Fibroblast of lung (primary cell): ENCODE measurements at places on chromosomes 6 and 20. TPM values are rescaled to one million over a fixed set of nuclear protein-coding genes. Genes with fewer than 3 reads are reported as not detected.
A peak's percentile ranks its signal among the peaks of the same experiment; 100 is the strongest.

DNA sequence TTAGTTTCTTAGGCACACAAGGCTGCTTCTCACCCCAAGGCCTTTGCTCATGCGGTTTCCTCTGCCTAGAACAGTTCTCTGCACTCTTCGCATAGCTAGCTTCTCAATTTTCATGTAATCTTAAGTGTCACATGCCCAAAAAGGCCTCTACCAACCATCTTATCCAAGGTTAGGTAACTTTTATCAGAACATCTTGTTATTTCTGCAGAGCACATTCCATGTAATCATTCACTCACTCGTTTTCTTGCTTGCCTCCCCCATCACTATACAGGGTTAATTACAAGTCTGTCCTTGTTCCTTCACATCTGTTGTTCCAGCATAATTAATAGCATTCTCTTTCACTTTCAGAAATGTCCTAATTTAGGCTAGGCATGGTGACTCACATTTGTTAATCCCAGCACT is 53.8 kb downstream of the NCOA6 start:
- peak; percentile 12 for DNase-seq

DNA sequence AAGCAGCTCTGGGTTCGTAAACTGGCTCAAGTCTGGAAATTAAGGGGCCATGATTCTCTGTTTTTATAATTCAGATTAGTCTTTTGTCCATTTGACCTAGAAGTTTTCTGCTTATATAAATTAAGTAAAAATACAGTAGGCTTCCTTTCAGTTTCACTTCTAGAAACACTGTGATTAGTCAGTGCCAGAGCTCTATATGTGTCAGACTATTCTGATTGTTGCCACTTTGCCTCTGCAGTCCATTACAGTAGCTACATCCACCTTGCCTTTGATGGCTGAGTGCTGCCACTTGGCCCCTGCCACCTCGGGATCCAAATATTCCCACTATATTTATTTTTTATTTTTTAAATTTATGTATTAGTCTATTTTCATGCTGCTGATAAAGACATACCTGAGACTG is 7.9 kb downstream of the ZC2HC1B start:
- DNase-seq, result peak; percentile 17

GRCh38 chr20:47093320-47093966 is 198.8 kb downstream of the EYA2 start:
- DNase-seq, result no peak

KCNQ5 gene
- polyA plus RNA-seq, result 0.74 and 3.1 TPM in 2 replicates

DNA sequence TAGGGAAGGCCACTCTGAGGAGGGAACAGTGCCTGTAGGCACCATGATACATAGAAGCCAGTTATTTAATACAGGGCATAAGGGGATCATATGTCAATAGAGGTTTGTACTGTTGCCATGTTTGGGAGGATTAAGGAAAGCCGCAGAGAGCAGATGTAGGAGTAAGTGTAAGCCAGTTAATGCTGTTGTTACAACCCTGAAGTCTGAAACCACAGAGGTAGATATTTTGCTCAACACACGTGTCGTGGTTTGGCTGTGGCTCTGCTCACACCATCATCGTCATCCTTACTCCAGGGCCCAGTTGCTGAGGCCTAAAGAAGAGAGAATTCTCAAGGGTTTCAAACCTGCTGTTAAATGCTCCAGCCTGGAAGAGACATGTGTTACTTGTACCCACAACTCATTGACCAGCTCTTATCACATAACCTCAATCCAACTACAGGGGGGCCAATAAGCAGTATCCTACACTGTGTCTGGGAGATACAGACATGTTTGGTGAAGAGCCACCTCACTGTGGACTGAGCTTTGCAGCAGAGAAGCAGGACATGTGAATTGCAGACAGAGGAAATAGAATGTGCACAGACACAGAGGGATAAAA is 31.0 kb upstream of the PSMF1 start:
- DNase-seq, result no peak

- DNase-seq, result peak; percentile 26
Observed at GRCh38 chr6:107353773-107354382, 105.5 kb downstream of the PDSS2 start.

- no peak for DNase-seq
Observed at GRCh38 chr6:84141521-84141920, 85.9 kb downstream of the CEP162 start.
